ENCODE measurements at places on chromosomes 7 and 10. TPM values are rescaled to one million over a fixed set of nuclear protein-coding genes. Genes with fewer than 3 reads are reported as not detected.

GRCh38 chr10:92239600-92240288 is 51.1 kb downstream of the CPEB3 start:
- no peak for DNase-seq

The FGFR2 gene
- total RNA-seq = 0.21 TPM

DNA sequence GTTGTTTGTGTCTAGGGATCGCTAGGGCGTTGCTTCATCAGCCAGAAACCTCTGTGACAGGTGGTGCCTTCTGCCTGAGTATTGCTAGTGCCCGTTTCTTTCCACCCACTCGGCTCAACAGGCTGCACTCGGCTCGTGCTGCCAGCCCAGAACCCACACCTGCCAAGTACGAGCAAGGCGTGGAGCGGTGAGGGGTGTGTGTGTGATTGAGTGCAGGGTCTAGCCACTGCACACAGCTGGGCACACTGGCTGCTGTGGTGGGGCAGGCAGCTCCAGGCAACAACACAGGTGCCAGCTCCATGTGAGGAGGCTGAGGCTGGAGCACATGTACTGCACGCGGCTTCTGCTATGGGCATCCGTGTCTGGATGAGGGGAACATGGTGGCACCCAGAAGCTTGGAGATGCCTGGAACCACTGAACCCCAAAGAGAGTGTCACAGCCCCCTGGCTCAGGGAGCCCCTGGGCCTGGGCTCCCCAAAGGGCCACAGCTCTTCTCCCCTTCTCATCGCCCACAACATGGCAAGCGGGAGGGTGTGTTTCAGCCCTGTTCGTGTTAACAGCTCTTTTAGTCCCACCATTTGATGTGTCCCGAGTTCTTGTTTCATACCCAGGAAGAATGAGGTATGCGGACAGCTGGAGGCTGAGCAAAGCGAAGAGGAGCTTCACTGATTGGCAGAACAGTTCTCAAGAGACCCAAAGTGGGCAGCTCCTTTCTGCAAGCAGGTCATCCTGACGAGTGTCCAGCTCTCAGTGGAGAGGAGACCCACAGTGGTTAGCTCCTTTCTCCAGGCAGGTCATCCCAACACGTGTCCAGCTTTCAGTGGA is 78.1 kb downstream of the HDAC9 start:
- DNase-seq = no peak

DNA sequence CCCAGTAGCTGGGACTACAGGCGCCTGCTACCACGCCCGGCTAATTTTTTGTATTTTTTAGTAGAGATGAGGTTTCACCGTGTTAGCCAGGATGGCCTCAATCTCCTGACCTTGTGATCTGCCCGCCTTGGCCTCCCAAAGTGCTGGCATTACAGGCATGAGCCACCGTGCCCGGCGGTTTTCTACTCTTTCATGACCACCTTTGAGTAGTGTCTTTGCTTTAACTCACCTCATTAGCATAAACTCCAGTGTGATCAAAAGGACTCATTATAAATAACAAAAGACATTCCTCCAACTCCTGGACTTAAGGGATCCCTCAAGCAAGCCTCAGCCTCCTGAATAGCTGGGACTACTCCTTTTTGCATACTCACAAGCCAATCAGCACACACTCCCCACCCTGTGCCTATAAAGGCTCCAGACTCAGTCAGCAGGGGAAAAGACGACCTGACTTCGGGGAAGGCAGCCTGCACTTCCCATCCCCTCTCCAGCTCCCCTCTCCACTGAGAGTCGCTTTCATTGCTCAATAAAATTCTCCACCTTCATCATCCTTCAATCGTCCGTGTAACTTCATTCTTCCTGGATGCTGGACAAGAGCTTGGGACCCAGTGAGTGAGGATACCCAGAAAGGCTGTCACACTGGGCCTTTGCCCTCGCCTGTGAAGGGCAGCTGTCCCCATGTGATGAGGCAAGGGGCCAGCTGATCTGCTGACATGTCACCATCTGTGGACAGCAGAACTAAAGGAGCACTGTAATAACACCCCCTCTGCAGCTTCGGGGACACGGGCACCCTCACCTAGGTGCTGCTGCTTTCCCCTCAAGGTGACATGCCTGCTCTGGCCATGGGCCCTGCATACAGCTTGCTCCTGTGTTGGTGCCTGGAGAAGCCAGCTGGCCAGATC is 35.0 kb upstream of the EIF4H start:
- no peak for DNase-seq

- no peak for DNase-seq
These were observed 42.2 kb downstream of the POLL start for GRCh38 chr10:101545898-101546297.

The EBF3 gene
- total RNA-seq = 23.6 TPM

GRCh38 chr7:44367475-44368043 is 42.2 kb upstream of the CAMK2B start:
- DNase-seq = no peak

GRCh38 chr10:101257491-101257890 is 28.2 kb upstream of the LBX1 start:
- no peak for DNase-seq

The VSTM4 gene
- not detected for total RNA-seq

- DNase-seq = no peak
These were observed 18.0 kb upstream of the NUDCD3 start for GRCh38 chr7:44508328-44509030.

The BCAP29 gene
- total RNA-seq = 240 TPM

GRCh38 chr7:1911571-1911970 is 241.5 kb downstream of the ELFN1 start:
- no peak for DNase-seq

DNA sequence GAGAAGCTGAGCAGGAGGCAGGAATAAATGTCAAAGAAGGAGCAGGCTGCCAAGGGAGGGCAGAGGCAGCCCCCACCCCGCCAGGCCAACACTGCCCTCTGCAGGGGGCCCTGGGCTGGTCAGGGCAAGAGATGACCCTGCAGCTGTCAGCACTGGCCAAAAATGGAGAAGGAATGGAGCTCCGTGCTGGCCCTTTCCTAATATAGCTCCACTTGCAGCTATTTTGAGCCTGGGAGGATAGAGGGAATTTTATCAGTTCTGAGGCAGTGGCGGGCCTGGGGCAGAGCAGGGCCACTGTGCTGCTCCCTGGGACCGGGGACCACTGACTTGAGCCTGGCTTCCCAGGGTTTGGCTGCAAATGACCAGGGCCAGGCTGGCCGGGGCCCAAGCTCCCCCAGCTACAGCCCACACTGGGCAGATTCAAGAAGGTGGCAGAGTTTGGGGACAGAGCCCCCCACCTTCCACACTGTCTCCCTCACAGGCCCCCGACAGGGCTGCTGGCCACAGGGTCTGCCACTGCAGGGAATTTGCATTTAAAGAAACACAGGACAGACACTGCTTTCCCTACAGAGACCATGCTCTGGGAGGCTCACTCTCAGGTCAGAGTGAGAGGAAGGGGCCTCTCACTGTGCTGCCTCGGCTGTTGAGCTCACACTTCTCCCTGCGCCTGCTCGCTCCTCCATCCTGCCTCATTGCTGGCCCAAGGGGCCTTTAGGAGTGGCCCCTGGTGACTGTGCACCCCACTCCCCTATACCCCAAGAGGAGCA is 16.2 kb downstream of the LDB3 start:
- DNase-seq = peak; percentile 51
